Ascending aorta (tissue), 2 donors: ENCODE measurements at places on chromosomes 2 and 18.
A peak's percentile ranks its signal among the peaks of the same experiment; 100 is the strongest.

GRCh38 chr18:2538844-2539243 lies 32.5 kb downstream of the METTL4 start:
- DNase-seq = no peak

GRCh38 chr2:32278478-32278853 lies 762 bp downstream of the YIPF4 start:
- DNase-seq = no peak

DNA sequence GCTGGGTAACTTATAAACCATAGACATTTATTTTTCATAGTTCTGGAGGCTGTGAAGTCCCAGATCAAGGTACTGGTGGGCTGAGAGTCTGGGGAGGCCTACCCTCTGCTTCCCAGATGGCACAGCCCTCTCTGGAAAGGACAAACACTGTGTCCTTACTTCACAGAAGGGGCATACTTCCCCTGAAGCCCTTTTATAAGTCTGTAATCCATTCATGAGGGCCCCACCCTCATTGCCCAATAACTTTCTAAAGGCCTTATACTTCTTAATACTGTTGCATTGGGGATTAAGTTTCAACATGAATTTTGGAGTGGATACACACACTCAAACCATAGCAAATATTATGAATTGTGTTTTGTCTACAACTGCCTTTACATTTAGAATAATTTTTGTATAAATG lies 36.0 kb downstream of the ATIC start:
- DNase-seq = no peak

GRCh38 chr2:112187805-112188596 lies 49.8 kb downstream of the FBLN7 start:
- no peak for DNase-seq

- no peak for DNase-seq
These were observed 348.9 kb downstream of the NBAS start for GRCh38 chr2:15212249-15212648.

DNA sequence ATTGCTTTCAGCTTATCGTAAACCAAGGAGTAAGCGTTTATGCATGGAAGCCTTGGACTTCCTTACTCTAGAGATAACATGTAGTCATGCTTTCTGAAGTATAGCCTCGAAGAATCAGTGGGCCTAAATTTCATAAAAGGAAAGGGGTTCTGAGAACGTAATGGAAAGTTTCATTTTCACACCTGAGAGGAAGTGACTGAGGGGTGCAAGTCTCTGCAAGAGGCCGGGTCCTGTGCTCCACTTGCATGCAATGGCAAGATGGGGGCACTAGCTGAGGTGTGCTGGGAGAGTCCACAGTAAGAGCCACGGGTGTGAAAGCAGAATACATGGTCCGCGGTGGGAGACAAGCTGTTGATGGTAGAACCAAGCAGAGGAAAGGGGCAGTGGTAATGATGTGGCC lies 36.5 kb upstream of the C1D start:
- DNase-seq = no peak

DNA sequence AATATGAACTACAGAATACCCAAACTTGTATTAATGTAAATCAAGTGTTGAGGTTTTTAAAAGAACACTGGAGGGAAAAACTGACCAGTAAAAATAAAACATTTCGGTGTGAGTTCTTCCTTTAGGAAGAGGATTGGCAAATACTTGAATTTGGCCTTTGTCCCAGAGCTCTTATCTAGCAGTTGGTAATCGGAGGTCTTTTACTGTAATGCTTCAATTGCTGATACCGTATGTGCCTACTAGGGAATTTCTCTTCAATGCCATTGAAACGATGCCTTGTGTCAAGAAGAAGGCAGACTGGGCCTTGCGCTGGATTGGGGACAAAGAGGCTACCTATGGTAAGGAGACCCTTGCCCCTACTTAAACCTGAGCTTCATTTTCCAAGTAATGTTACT lies 4.1 kb downstream of the RRM2 start:
- DNase-seq = no peak

DNA sequence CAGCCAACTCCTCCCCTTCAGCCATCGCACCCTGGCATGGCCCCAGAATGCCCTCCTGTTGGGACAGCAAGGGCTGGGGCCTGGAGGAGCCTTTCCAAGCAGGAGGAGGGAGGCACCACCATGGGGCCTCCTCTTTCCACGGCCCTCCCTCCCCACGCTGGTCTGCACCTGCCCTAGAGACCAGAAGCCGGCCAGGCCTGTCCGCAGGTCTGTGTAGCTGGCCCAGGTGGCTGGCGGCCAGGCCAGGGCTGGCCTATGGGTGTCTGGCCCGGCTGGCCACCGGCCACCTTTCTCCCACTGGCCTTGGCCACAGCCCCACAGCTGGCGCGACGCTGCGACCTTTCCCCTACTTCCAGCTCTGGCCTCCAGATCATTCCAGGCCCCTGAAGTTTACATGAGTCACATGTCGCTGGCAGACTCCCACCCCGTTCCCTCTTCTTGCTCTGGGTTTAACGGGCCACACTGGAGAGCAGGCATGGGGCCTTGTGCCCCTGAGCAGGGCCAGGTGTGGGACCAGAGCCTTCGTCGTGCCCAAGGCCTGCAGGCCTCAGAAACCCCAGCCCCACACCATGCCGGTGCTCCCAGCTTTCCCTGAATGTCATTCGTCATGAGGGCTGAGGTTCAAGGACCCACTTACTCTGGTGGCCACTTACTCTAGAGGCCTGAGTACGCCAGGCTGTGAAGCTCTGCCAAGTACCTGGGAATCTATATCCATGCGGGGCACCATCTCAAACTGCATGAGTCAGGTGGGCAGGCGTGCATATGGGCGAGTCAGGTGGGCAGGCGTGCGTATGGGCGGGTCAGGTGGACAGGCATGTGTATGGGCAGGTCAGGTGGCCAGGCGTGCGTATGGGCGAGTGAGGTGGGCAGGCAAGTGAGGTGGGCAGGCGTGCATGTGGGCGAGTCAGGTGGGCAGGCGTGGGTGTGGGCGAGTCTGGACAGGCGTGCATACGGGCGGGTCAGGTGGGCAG lies 33.3 kb upstream of the KLF11 start:
- DNase-seq = peak; percentile 26
